ENCODE measurements at places on chromosomes 6 and 20.

DNA sequence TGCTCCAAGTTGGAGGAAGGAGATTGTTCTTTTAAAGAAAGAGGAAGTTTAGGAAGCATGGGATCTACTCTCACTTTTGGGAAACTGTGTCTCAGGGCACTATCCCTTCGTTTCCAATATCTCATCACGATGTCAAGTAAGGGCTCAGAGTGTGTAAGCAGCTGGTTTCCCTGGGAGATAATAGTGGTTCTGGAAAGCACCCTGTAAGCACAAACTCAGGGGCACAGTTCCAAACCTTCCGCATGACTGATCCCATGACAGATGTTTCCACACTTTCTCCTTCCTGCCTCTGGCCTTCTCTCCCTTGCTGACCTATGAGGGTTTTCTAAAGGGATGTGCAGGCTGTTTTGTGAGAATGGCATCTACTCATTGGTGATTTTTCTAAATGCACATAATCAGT, 33.9 kb downstream of the ADTRP start:
- no peaks in the 10 kb centered on the region for H3K36me3 ChIP-seq
- H3K4me3 ChIP-seq: no peak overlapping the region
- no peak overlapping the region for H3K27ac ChIP-seq
- H3K4me1 ChIP-seq: no peaks in the 10 kb centered on the region
- H3K27me3 ChIP-seq: no peaks in the 10 kb centered on the region

DNA sequence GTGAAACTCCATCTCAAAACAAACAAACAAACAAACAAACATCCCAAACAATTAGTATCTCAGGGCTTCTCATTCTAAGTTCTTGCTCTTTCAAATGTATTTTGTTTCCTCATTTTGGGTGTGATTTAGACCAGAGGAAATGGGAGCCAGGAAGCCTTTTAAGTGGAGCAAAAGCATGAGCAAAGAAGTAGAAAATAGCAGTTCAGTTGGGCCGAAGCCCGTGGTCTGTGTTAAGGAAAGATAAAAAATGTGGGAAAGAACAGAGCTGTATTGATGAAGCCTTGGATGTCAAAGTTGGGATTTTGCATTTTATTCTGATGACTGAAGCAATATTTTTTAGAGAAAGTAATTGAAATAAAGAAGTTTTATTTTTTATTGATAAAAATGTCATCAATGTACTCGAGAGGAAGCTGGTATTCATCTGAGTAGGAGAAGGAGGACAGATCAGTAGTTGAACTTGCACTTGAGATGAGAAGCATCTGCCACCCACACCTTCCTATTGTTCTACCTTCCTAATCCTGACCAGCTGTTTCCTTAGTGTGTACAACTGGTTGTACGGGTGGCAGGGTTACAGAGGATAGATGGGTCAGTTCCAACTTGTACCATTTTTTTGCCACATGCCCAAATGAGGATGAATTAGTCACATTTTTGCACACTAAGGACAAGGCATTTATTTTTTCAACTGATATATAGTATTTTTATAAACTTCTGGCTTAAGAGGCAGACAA, 56.1 kb downstream of the KIAA0408 start:
- no peaks in the 10 kb centered on the region for H3K36me3 ChIP-seq
- no peaks in the 10 kb centered on the region for H3K27me3 ChIP-seq
- no peak for DNase-seq

DNA sequence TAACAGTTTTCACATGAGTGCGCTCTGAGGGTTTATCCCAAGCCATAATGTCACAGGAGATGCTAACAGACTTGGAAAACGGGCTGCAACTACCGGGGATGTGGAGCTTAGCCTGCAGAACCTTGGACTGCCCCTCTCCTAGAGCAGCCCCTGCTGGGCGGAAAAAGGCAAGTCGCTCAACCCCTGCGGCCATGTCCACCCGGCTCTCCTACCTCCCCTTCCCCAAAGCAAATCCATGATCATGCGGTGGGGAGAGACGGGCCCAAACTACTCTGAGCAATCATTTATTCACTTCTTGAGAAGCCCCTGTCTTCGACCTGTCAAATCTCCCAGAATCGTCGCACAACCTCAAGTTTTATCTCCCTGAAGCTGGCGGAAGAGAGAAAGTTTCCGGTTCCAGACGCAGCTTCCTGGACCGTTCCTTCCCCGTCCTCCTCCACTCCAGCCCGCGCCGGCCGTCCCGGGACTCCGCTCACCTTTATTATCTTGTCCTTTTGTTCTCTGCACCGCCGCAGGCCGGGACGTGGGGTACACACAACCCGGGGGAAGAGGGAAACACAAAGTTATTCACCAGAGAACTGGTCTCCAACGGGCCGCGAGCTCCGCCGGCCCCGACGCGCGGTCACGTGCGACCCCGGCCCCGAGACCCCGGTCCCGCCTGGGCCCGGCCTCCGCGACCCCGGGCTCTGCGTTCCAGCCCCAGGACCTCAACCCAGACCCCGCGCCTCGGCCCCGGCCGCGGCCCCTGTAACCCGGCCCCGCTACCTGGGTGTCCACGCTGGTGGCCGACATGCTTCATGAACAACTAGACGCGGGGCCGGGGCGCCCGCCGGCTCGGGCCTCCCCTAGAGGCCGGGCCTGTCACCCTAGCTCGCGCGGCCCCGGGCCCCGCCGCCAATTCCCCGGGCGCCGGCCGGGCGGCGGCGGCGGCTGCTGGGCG, 560 bp downstream of the YTHDF1 start:
- no peaks in the 10 kb centered on the region for H3K27me3 ChIP-seq
- H3K36me3 ChIP-seq: peaks cover 29% of the 10 kb centered on the region
- peak overlapping the region; percentile 71 for H3K27ac ChIP-seq
- no peak for DNase-seq

- H3K27me3 ChIP-seq: no peaks in the 10 kb centered on the region
- H3K4me1 ChIP-seq: no peaks in the 10 kb centered on the region
- no peak overlapping the region for H3K4me3 ChIP-seq
- no peak for DNase-seq
- no peaks in the 10 kb centered on the region for H3K36me3 ChIP-seq
- H3K27ac ChIP-seq: no peak overlapping the region
Measured at GRCh38 chr6:113691260-113691656, 165.9 kb upstream of the MARCKS start.

DNA sequence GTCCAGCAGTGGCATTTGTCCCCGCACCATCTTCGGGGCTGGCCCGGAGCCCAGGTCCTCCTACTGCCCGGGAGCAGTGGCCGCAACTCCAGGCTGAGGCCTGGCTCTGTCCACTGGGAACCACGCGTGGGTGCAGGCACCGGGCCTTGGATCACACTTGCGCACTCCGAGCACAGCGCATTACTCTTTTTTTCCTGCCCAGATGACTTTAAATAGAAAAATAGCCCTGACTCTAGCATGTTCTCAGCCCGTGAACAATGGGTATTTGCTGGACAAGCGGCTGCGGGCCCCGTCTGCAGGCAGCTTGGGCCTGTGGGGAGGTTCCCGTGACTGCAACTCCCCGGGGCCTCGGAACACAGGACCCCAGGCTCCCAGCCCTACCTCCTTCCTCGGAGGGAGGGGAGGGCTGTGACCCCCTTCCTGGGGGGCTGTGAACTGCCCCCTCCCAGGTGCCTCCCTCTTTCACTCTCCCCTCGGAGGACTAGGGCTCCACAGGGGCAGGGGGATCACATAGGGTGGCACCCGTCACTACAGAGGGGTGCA, 162.2 kb downstream of the TBXT start:
- no peak overlapping the region for H3K27ac ChIP-seq
- no peak for DNase-seq
- H3K36me3 ChIP-seq: no peaks in the 10 kb centered on the region
- H3K4me3 ChIP-seq: no peak overlapping the region

- H3K4me3 ChIP-seq: no peak overlapping the region
- H3K4me1 ChIP-seq: peaks cover 5% of the 10 kb centered on the region
- no peaks in the 10 kb centered on the region for H3K36me3 ChIP-seq
- no peak for DNase-seq
- H3K27ac ChIP-seq: no peak overlapping the region
Measured at GRCh38 chr20:49563015-49563980, 4.6 kb downstream of the PTGIS start.

DNA sequence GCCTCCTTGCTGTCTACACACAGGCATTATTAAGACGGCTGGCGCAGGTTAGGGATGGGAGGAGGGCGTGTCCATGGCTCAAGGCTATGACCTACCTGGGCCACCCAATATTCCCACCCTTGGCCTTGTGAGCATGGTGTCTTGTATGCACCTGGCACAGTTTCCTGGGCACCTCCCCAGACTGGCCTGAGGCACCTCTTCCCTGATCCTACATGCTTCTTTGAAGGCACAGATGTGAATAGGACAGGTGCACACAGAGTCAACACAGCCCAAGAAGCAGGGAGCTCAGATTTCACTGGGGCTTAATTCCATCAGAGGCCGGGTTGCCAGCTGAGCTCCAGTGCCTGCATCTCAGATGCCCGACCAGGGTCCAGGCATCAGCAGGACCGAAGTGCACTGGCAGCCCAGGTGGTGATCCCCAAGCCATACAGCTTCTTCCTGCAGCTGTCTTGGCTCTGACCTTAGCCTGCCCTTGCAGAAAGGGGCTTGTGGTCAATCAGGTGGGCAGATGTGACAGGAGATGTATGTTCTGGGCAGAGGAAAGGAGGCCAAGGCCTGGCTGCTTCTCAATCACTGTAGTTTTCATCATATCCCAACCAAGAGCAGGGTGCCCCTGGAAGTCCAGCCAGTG, 287.7 kb downstream of the CLIC5 start:
- DNase-seq: no peak
- H3K27me3 ChIP-seq: no peaks in the 10 kb centered on the region
- H3K36me3 ChIP-seq: no peaks in the 10 kb centered on the region

GRCh38 chr20:32569380-32570305, 15.5 kb downstream of the NOL4L start:
- peak overlapping the region; percentile 37 for H3K27ac ChIP-seq
- H3K27me3 ChIP-seq: no peaks in the 10 kb centered on the region
- no peak for DNase-seq
- no peak overlapping the region for H3K4me3 ChIP-seq
- H3K36me3 ChIP-seq: peaks cover 2% of the 10 kb centered on the region

GRCh38 chr20:38353316-38353715, 7.0 kb downstream of the LBP start:
- H3K4me1 ChIP-seq: no peaks in the 10 kb centered on the region
- H3K36me3 ChIP-seq: no peaks in the 10 kb centered on the region
- no peak overlapping the region for H3K27ac ChIP-seq
- H3K27me3 ChIP-seq: no peaks in the 10 kb centered on the region
- DNase-seq: no peak
- no peak overlapping the region for H3K4me3 ChIP-seq

DNA sequence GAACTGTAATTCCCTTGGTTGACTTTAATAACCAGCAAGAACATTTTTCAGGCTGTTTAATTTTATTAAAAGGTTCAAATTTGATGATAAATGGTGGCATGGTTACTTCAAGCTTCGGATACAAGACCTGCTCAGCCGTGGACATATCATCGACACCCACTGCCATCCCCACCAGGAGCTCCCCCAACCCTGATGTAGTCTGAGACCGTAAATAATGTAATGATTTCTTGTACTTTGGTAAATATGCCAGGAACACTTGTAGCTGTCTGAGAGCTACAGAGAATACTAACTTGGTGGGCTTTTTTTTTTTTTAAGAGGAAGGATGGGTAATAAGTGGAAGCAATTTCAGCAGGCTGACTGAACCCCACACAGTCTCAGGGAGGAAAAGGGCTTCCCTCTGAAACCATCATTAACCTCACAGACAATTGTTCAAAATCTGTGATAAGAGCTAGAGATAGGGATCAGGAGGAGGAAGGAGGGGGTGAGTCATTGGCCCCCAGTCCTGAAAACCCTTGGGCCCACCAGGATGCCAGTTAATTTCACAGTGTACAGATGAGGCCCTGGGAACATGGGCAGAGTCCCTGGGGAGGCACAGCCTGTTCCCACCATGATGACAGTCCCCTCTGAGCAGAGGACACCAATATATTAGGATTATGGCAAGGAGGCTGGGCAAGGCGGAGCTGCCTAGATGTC, 56.0 kb downstream of the APCDD1L start:
- DNase-seq: no peak
- H3K4me3 ChIP-seq: no peak overlapping the region
- no peaks in the 10 kb centered on the region for H3K36me3 ChIP-seq
- no peaks in the 10 kb centered on the region for H3K4me1 ChIP-seq
- no peak overlapping the region for H3K27ac ChIP-seq
- no peaks in the 10 kb centered on the region for H3K27me3 ChIP-seq

DNA sequence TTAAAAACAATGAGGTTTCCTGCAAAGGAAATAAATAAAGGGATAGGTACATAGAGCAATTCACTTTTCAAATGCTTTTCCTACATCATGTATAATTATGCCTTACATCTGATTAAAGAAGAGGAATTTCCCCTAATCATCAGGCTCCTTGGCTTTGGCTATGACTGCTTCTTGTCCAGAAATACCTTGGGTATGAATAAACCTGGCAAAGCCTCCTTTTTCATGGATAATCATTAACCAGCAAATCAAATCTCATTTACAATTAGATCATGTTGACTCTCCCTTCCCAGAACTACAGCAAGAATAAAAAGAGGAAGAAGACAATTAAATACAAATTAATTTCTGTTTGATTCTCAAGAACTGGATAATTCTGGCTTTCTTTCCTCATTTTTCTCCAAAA, 58.0 kb upstream of the CD2AP start:
- no peak overlapping the region for H3K4me3 ChIP-seq
- peaks cover 7% of the 10 kb centered on the region for H3K4me1 ChIP-seq
- H3K27me3 ChIP-seq: no peaks in the 10 kb centered on the region
- no peak overlapping the region for H3K27ac ChIP-seq
- DNase-seq: no peak

DNA sequence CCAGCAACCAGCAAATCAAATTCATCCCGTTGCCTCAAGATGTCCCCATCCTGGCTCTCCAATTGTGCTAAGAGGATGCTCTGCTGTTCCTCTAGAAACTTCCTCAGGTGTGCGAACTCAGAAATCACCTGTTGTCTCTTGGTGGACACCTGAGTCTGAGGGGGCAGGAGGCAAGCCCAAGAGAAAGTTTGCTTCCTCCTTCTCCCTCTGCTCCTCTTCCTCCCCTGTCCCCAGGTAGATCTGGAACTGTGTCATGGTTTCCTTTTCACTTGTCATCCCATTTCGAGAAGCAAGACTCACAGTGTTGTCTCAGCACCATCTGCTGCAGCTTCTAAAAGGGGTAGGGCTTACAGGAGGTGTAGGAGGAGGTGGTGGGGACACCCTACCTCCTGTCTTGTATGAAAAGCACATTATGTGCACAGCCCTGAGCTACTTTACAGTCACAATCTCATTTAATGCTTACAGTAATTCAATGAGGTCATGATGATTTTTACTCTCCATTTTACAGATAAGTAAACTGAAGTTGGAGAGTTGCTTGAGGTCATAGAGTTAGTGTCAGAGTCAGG, 2.5 kb downstream of the TRIM10 start:
- no peak for DNase-seq
- no peak overlapping the region for H3K4me3 ChIP-seq
- H3K27me3 ChIP-seq: no peaks in the 10 kb centered on the region

GRCh38 chr6:53916804-53917463, 122.1 kb downstream of the LRRC1 start:
- no peak overlapping the region for H3K27ac ChIP-seq
- no peaks in the 10 kb centered on the region for H3K27me3 ChIP-seq
- H3K4me3 ChIP-seq: no peak overlapping the region

DNA sequence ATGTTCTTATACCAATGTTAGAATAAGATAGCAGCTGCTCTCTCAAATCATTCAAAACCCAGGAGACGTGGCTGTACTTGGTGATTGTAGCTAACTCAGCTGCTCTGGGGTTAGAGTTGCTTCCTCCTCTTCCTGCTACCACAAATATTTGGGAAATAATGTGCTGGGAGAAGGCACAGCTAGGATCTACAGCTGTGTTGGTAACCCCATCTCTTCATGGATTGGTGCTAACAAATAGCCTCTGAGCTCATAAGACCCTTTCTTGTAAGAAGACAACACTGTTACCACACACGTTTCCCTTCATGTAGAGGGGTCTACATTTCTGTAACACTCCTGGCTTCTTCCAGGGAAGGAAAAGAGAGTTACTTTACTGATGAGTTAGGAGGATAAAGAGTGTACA, 911.0 kb upstream of the CITED2 start:
- DNase-seq: no peak
- H3K27me3 ChIP-seq: no peaks in the 10 kb centered on the region
- H3K4me1 ChIP-seq: no peaks in the 10 kb centered on the region
- no peaks in the 10 kb centered on the region for H3K36me3 ChIP-seq
- no peak overlapping the region for H3K4me3 ChIP-seq
